ENCODE measurements at places on chromosomes 6 and 20.

- DNase-seq, result no peak
These were observed 37.4 kb downstream of the IL22RA2 start for GRCh38 chr6:137136065-137136464.

- DNase-seq, result no peak
These were observed 55.4 kb downstream of the GRM4 start for GRCh38 chr6:34090529-34090928.

DNA sequence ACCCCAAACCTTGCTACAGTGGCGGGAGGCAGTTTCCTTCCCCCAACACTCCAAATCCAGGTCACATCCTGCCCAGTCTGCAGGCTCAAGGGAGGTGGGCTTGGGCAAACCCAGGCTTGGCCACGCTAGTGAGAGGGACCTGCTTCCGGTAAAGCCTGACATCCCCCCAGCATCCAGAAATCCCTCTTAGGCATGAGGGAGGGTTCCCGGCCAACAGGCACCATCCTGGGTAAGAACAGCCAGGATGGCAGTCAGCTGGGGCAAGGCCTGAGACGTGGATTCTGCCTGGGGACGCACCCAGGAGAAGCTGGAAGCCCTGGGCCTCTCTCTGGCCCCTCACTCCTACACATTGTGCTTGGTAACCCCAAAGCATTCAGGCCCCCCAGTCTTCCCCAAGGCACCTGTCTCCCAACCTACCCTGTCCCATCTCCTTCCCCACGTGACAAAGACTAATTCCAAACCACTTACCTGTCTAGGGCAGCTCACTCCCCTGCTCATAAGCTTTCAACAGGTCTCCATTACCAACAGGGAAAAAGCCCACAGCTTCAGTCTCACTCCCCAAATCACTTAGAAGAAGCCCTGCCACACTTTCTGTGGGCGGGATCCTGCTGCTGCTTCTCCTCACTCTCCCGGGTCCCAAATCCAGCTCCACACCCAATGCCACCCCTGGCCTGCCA lies 2.1 kb downstream of the C20orf144 start:
- DNase-seq, result no peak

GRCh38 chr6:28769626-28770402 lies 154.0 kb downstream of the TRIM27 start:
- no peak for DNase-seq

GRCh38 chr6:112348891-112349635 lies 1.9 kb downstream of the RFPL4B start:
- DNase-seq, result no peak

DNA sequence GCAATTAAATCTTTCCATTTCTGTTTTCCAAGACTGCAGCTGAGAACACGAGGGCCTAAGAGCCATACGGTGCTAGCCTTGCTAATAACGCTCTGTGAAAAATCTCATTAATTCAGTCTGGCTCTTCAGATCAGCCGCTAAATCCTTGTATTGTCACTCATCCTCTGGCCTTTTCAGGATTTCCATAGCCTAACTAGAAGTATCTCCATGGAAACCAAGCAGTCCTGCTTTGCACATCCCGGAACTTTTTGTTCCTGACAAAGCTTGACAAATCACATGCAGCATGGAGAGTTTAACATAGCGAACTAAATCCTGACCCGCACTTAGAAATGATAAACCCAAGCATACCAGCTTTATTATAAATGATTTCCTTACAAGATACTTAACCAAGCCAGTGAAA lies 383.7 kb downstream of the CD83 start:
- no peak for DNase-seq
